ENCODE measurements at places on chromosomes 6 and 20. TPM values are rescaled to one million over a fixed set of nuclear protein-coding genes. Genes with fewer than 3 reads are reported as not detected.

DNA sequence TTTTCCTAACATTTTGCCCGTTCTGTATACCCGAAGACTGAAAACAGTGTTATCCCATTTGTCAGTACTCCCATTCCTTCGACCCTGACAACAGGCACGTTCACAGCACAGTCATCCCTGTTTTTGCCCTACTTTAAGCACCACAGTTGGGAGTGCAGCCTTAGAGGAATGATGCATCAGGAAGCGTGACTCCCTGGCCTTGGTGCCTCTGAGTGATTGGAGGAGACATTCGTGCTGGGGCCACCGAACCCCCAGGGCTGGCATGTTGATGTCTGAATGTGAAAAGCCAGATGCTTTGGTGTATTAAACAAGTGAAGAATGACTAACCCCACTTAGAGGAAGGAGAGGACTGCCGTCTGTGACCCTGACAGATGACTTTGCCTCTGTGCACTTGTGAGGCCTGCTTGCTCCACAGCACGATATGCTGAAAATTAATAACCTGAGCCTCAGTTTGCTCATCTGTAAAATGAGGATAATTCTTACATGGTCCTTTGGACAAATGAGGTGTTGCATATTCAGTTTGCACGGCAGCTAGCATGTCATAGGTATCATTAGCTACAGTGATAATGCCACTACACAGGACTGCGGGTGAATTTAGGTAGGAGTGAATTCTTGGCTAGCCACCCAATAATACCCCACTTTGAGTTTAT lies 36.0 kb downstream of the STK35 start:
- DNase-seq, result no peak

Gene CDK5RAP1
- total RNA-seq, result 41.4 TPM

GRCh38 chr20:58938541-58938940 lies 42.5 kb upstream of the NELFCD start:
- no peak for DNase-seq

Gene FARS2
- total RNA-seq, result 13.8 TPM

DNA sequence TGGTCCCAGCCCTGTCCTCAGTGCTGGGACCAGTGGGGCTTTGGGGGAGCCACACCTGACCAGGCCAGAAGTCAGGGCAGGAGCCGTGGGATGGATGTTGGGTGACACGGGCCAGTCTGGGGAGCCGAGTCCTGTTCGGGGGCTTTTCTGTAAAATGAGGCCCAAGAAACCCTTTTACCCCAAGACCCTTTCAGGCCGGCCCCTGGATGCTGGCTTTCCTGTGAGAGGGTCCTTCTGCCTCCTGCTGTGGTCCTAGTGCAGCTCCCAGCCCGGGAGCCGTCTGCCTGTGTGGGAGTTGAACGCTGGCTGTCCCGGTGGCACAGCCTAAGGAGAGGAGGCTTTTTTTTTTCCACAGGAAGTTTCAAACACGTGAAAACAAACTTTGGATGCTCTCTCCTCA lies 123.2 kb downstream of the TMEM242 start:
- DNase-seq, result no peak

Gene BTN1A1
- 0.32 TPM for total RNA-seq

DNA sequence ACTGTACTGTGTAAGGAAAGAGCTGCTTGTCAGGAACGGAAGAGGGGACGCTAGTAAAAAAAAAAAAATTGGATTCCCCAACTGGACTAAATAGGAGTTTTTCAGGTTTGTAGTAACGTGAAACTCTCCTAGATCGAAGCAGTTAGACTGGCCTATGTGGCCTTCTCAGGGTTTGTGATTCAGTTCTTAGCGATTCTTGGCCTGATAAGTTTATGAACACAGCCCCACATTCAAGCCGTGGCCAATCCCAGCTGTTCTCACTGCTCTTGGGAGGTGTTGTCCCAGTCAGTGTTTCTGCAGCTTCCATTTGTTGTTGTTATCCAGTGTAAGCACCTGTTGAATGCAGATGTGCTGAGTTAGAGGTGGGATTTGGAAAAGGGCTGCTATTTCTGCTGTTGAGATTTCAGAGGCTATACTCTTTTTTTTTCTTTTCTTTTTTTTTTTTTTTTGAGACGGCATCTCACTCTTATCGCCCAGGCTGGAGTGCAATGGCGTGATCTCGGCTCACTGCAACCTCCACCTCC lies 29.7 kb downstream of the TAF8 start:
- no peak for DNase-seq

- no peak for DNase-seq
These were observed 1.1 kb upstream of the VARS2 start for GRCh38 chr6:30912746-30913520.

DNA sequence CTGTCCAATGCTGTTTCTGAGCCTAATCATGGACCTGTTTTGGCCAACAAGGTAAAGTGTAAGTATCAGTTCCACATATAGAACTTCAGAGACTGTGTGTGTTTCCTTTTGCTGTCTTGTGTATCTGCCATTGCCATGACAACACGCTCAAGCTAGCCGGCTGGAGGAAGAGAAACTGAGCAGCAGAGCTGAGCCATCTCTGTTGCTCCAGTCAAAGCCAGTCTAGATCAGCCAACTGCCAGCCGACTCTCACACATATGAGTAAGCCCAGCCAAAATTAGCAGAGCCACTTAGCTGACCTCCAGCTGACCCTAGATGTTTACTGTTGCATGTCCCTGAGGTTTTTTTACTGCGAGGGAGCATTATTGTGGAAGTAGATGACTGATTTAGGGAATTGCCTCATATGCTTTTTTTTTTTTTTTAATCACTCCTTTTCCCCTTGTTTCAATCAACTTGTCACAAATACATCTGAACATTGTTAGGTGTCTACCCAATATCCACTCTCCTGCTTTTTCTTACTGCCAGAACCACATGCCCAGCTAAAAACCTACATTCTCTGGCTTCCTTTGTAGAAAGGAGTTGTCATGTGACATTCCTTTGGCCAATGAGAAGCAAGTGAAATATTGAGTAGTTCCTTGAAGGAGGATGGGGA lies 304.3 kb upstream of the SUPT3H start:
- DNase-seq, result no peak

GRCh38 chr6:47440719-47441118 lies 36.9 kb upstream of the CD2AP start:
- DNase-seq, result no peak

GRCh38 chr6:156862711-156863110 lies 85.5 kb downstream of the ARID1B start:
- DNase-seq, result no peak

Gene FRMD1
- not detected for total RNA-seq

Gene ZBTB9
- total RNA-seq, result 14.2 TPM

DNA sequence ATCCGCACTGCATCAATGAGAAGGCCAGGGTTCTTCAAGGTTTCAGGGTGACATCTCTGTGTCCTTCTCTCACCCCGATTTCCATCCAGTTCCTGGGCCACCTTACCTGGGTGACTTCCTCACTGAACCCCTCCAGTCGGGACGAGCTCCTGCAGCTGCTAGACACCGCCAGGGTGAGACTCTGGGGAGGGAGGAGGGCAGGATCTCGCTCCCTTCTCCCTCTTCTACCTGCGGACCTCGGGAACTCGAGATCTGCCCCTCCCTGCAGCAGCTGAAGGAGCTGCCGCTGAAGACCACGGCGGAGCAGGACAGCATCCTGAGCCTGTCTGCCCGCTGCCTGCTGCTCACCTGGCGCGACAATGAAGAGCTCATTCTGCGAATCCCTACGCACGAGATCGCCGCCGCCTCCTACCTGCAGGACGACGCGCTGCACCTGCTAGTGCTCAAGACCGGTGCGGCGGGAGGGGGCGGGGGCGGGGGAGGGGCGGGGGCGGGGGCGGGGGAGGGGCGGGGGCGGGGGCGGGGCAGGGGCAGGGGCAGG lies 7.5 kb downstream of the CCM2L start:
- peak; percentile 79 for DNase-seq

Gene CDSN
- 0.12 TPM for total RNA-seq

DNA sequence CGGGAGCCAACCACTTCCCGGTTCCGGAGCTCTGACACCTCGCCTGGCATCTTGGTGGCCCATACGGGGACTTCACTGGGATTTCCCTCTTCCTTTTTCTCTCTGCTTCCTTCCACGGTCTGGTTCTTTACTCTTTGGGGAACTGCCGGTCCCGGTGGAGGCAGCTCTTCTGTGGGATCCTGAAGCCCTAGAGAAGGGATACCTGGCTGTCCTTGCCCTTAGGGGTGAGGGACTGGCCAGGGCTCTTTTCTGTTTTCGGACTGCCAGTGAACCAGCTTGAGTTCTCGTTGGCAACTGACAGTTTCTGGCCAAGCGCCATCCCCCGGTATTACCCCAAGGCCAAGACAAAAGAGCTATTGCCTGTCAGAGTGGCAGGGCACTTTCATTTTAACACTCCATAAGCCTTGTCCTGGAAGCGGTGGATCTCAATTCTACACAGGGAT lies 880 bp upstream of the CPXM1 start:
- DNase-seq, result no peak

DNA sequence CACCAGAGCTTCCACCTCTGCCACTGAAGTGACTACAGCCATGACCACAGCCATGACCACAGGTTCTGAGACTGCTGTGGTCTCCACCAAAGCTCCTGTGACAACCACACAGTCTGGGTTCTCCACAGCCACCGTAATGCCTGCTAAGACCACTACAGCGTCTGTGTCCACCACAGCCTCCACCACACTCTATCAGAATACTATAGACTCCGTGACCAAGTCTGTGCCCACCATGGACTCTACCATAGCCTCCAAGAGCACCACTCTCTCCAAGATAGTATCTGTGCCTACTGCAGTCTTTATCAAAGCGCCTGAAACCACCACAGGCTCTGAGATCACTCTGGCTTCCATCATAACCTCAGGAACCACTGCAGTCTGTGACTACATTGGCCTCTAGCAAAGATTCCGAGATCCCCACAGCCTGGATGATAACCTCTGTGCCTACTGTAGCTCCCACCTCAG lies 18.3 kb upstream of the MUC21 start:
- DNase-seq, result no peak

Gene ZBTB46
- total RNA-seq, result 10.7 TPM

DNA sequence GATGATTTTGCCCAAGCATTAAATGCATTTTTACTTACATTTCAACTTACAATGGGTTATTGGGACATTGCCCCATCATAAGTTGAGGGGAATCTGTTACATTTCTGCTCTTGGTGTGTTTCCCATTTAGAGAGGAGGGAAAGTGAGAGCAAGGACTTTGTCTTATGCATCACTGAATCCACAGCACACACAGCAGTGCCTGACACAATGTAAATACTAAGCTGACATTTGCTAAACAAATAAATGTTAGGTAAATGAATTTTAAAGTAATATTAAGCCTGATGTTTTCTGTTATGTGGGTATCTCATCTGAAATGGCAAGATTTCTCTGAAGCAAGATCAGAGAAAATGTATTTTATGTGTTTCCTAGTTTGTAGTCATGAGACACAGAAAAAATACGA lies 143.6 kb upstream of the STXBP5 start:
- DNase-seq, result no peak

GRCh38 chr6:137749696-137750211 lies 117.3 kb upstream of the TNFAIP3 start:
- no peak for DNase-seq

DNA sequence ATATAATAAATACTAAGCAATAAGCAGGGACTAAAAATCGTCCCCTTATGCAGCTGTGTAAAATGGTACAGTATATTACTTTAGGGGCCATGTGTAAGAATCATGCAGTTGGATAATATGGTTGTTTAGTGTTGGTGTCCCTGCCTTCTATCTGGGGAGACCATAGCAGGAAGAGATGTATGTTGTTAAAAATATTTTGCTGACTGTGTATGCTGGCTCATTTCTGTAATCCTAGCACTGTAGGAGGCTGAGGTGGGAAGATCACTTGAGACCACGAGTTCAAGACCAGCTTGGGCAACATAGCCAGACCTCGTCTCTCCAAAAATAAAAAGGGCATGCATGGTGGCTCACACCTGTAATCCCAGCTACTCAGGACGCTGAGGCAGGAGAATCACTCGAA lies 5.6 kb downstream of the PANK2 start:
- no peak for DNase-seq

DNA sequence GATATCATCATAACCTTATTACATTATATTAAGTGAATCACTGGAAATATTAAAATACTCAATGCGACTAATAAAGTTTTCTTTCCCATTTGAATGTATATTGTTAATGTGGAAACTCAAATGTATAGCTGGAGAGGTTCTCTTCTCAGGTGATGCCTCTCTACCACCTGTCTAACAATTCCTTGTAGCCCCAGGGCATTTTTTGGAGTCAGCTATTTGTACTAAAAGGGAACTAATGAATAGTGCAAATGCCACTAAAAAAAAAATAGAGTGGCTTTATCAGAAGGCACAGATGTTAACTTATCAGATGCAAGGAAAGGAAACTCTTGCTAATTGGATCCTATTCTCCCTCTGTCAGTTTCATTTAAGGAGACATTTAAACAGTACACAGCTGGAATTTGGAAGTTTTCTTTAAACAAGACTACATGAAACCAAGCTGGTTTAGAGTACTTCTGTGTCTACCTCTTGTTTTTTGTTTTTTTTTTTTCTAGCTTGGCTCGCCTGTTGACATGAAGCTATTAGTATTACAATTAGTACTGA lies 897.0 kb upstream of the SLC35B3 start:
- no peak for DNase-seq

- DNase-seq, result no peak
These were observed 188.5 kb downstream of the ADAT2 start for GRCh38 chr6:143261899-143262436.

Gene MYLK4
- 0.27 TPM for total RNA-seq

- no peak for DNase-seq
These were observed 181.3 kb upstream of the KCNQ5 start for GRCh38 chr6:72440611-72441010.

Gene IL20RA
- 1.1 TPM for total RNA-seq

- no peak for DNase-seq
These were observed 14.4 kb upstream of the TREM2 start for GRCh38 chr6:41177287-41177686.

GRCh38 chr20:2473516-2473915 lies 2.9 kb upstream of the SNRPB start:
- DNase-seq, result no peak

DNA sequence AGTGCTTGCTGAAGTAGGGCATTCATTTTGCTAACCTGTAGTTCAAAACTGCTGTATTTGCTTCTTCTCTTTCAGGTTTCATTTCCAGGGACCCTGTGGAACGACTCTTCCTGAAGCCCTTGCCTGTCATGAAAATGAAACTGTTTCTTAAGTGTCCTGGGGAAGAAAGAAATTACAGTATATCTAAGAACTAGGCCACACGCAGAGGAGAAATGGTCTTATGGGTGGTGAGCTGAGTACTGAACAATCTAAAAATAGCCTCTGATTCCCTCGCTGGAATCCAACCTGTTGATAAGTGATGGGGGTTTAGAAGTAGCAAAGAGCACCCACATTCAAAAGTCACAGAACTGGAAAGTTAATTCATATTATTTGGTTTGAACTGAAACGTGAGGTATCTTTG lies 3.4 kb upstream of the NOL7 start:
- DNase-seq, result no peak

Gene SLC16A10
- total RNA-seq, result 8.3 TPM

- DNase-seq, result no peak
These were observed 66.4 kb upstream of the THBS2 start for GRCh38 chr6:169320013-169320412.

GRCh38 chr6:12200761-12201160 lies 89.4 kb upstream of the EDN1 start:
- no peak for DNase-seq

Gene TBXT
- total RNA-seq, result not detected

- DNase-seq, result no peak
These were observed 220.9 kb upstream of the RNF217 start for GRCh38 chr6:124741341-124741740.
